Smooth muscle cell of the brain vasculature (primary cell): ENCODE measurements at places on chromosomes 2 and 18.

GRCh38 chr2:162731917-162732804, 106.4 kb downstream of the KCNH7 start:
- DNase-seq: no peak

DNA sequence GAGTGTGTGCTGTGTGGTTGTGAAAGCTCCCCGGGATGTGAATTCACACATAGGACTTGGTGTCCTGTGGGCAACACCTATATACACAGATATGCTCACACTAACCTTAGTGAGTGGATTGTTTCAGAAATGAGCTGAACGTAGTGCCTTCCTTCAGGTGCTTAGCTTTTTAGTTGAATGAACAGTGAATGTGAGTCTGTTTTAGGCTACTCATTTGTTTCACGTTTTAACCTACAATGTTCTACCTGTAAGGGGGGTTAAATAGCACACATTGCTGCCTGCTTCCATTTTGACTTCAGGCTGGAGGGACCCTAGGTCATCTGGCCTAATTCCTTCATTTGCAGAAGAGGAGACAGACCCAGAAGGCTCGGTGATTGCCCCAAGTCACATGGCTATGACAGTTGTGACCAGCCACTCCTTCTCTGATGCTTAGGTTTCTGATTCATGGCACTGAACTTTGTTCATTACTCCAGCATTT, 1.0 kb downstream of the PLEK start:
- no peak for DNase-seq

GRCh38 chr18:3405713-3406112, 44.3 kb upstream of the TGIF1 start:
- no peak for DNase-seq

GRCh38 chr2:100845141-100845991, 25.4 kb downstream of the NPAS2 start:
- DNase-seq: no peak

DNA sequence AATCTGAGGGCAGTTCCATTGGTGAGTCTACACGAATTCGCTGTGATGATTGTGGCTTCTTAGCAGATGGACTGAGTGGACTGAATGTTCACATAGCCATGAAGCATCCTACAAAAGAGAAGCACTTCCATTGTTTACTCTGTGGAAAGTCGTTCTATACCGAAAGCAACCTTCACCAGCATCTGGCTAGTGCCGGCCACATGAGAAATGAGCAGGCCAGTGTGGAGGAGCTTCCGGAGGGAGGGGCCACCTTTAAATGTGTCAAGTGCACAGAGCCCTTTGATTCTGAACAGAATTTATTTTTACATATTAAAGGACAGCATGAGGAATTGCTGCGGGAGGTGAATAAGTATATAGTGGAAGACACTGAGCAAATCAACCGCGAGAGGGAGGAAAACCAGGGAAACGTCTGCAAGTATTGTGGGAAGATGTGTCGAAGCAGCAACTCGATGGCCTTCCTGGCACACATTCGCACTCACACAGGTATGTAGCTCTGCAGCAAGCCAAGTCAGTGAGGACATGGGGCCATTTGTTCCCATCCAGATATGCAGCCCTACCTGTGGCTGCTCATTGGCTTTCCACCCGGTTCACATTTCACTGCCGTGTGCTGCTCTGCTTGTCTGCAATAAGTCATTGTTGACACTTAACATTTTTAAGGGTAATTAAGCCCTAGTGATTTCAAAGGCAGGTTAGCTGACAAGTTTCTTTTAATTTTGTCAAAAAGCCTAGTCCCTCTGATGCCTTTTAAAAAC, 37.7 kb downstream of the ZNF407 start:
- no peak for DNase-seq

- no peak for DNase-seq
Measured at GRCh38 chr18:78792736-78793135, 186.9 kb upstream of the SALL3 start.

GRCh38 chr2:119939915-119940314, 73.0 kb upstream of the EPB41L5 start:
- DNase-seq: no peak

- no peak for DNase-seq
Measured at GRCh38 chr18:24674200-24674599, 213.8 kb downstream of the HRH4 start.
